ENCODE measurements at places on chromosomes 3 and 15.

DNA sequence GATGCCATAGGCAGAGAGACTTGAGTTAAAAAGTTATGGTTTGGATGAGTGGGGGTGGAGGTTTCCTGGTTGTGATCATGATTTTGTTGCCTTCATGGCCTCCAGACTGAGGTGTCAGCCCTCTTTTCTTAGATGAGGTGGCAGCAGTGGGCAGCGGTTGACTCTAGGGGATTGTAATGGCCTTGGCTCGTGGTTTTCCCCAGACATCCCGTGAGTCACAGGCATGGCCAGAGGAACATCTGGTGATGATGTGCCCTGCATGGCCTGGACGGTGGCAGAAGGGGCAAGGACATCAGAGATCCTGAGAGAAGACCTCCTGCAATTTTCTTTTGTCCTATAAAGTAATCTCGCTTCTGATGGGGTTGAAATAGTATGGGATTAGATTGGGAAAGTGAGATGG, 12.4 kb downstream of the RETNLB start:
- no peak for DNase-seq

GRCh38 chr15:55170361-55170760, 26.4 kb downstream of the RSL24D1 start:
- no peak for DNase-seq

GRCh38 chr3:16460273-16460672, 53.2 kb downstream of the RFTN1 start:
- no peak for DNase-seq

GRCh38 chr3:67704322-67704721, 49.9 kb upstream of the SUCLG2 start:
- peak; percentile 15 for DNase-seq
